Stimulated activated CD4-positive, alpha-beta T cell treated with anti-CD3 and anti-CD28 coated beads, Interleukin-1b, Interleukin-23, amount 100 ng/mL, for 1 hour (primary cell): ENCODE measurements at places on chromosomes 2 and 18.

DNA sequence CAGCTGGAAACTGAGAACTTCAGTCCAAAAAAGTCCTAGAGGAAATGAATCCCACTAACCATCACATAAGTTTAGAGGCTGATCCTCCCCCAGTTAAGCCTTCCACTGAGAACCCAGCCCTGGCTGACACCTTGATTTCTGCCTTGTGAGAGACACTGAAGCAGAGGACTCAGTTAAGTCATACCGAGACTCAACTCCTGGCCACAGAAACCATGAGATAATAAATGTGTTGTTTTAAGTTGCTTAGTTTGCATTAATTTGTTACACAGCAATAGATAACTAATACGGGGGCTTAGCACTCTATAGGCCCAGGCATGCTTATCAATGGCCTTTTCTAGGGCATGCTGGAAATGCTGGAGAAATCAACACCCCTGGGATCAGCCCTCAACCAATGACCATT, 3.4 kb upstream of the ADD2 start:
- DNase-seq, result no peak

- DNase-seq, result no peak
Observed at GRCh38 chr2:9364791-9365497, 58.4 kb downstream of the ITGB1BP1 start.

- DNase-seq, result no peak
Observed at GRCh38 chr2:158664987-158665386, 130.1 kb upstream of the DAPL1 start.

DNA sequence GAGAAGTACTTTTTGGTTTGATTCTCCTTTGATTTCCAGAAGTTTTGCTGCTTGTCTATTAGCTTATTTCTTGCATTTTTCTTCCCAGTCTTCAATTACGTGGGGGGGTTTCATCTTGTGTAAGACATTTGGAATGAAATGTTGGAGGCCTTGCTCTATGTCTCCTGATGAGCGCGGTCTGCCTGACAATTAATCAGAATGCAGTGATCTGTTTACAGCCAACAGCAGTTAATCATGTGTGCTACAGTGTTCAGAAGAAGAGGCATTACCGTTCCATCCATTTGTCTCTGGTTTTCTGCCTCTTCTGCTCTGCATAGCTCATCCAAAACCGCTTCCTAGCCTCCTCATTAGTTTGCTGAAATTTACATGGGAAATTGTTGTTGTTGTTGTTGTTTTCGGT, 134.4 kb upstream of the ST6GAL2 start:
- no peak for DNase-seq

DNA sequence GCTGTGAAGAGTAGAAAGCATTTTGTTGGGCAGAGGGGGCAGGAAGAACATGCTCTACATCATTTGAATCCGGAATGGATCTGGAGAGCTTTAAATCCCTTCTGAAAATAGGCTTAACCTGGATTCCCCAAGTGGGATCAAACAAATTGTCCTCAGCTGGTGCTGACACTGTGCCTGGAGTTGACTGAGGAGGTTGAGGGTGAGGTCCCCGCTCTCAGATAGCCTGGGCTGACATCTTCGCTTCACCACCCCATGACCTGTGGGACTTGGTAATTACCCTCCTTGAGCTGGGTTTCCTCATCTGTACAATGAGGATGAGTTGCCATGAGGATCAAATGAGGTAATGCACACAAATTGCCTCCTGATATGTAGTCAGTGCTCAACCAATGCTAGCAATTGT, 117.8 kb upstream of the SMAD2 start:
- no peak for DNase-seq

DNA sequence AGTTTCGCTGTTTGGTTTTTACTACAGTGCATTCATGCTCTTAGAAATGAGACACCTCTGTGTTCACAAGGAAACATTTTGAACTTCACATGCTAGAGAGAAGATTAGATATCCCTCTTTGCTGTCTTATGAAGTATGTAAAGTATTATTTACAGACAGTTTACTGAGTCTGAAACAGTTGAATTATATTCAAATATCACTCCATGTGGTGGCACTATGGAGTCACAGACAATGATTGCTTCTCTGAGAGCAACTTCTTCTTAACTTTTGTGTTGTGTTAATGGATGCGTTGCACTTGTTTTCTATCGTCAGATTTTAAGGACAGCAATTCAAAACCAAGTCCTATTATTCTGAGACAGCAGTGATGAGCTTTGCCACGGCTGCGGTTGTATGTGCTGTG, 823.6 kb downstream of the GALR1 start:
- no peak for DNase-seq

DNA sequence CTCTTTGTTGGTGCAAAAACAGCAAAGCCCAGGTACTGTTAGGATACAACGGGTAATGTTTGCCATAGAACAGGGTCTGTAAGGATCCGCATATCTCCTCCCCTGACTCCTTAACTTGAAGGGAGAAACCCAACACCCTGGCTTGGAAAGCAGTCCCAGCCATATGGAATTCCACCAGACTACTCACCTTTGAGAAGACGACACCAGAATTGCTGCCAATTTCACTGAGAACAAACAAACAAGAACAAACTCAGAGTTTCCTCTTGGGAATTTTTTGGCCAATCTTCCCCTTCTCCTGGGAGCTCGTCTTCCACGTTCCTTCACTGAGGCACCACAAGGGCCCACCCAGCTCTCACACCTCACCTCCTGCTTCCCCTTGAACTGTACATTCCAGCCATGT, 29.2 kb downstream of the CAPN14 start:
- no peak for DNase-seq

DNA sequence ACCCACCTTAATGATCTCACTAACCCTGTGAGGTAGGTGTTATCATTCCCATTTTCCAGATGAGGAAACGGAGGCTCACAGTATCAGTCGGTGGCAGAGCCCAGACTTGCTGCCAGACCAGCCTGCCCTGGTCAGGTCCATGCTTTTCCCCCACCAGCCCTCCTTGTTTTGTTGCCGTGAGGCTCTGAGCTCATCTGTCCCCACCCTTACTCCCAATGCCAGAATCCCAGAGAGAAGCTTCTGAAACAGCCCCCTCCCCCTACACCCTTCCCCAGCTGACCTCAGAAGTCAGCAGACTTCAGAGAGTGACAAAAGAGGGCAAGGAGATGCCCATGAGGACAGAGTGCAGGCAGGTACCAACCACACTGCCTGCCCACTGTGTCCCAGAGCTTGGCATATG, 20.8 kb upstream of the TNS1 start:
- DNase-seq, result no peak

DNA sequence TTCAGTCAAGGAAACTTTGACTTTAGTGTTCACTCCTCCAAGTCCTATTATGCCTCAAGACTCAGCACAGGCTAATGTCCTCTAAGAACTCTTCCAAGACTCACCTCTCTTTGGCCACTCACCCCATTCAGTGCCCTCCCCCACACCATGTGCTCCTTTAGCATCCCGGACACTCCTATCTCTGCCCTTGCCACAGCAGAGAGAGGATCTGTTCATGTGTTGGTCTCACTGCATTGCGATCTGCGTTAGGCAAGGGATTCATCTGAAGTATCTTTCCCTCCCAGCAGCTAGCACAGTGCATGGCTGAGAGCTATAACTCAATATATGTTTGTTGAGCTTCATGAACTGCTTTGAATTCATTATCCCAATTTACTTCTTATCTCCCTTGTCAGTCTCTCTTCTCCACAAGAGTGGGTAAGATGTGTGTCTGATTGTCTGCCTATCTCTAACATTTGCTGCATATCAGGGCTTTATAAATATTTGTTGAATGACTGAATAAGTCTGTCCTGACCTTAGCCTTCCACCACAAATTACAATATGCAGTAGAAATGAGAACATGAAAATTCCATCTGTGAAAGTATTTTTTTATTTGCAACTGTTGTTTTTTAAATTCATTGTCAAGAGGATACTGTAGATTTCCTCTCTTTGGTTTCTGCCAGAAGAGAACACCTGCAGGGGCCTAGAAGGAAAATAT, 179.9 kb upstream of the NCKAP5 start:
- no peak for DNase-seq

- no peak for DNase-seq
Observed at GRCh38 chr18:58323866-58324762, 280.1 kb downstream of the NEDD4L start.

GRCh38 chr2:238162251-238162845, 3.6 kb downstream of the ERFE start:
- DNase-seq, result no peak

- no peak for DNase-seq
Observed at GRCh38 chr2:179377296-179377695, 112.7 kb upstream of the SESTD1 start.

DNA sequence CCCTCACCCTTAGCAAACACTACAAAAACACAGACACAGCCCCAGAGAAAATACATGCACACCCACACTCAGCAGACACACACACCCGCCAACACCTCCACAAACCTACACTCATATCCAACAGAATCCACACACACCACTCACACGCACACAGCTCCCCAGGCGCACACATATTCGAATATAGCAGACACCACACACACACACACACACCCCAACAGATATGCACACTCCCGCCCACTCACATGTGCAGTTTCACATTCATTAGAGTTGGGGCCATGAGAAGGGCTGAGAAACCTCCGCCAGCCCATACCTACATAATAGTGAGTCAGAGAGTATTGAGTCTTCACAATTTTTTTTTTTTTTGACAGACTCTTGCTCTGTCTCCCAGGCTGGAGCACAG, 29.4 kb upstream of the NOTO start:
- DNase-seq, result peak; percentile 41

DNA sequence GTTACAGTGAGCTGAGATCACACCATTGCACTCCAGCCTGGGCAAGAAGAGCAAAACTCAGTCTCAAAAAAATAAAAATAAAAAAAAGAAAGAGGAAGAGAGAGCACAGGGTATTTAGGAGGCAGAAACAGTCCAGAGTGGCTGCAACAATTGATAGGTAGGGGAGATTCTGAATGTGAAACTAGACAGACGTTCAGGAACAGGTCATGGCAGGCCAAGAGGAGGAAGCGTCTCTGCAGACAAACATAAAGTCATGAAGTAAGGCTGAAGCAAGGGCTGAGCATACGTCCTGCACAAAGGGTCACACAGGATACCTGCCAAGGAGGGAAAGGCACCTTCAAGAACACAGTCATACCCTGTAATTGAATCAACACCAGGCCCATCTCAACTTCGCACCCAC, 64.1 kb upstream of the ZNF532 start:
- DNase-seq, result no peak

- no peak for DNase-seq
Observed at GRCh38 chr18:61616111-61616610, 276.6 kb downstream of the RNF152 start.

- DNase-seq, result no peak
Observed at GRCh38 chr2:12442476-12442847, 274.3 kb upstream of the TRIB2 start.

GRCh38 chr18:35770376-35771014, 189.0 kb downstream of the GALNT1 start:
- no peak for DNase-seq

DNA sequence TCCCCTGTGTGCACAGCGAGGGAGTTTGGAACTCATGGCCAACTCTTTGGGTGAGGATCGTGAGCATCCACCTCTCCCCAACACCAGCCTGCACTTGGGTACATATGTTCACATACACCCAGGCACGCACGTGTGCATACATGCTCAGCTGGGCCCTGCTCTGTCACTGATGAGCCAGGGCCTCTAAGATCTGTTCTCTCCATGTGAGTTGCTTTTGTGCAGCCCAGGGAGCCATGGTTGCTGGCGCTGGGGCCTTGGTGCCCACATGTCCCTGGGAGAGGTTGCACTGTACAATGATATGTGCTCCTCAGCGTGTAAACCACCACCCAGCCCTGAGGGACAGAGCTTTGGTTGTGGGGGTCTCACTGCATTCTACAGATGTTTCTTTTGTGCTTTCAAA, 44.1 kb downstream of the KLHL29 start:
- no peak for DNase-seq

DNA sequence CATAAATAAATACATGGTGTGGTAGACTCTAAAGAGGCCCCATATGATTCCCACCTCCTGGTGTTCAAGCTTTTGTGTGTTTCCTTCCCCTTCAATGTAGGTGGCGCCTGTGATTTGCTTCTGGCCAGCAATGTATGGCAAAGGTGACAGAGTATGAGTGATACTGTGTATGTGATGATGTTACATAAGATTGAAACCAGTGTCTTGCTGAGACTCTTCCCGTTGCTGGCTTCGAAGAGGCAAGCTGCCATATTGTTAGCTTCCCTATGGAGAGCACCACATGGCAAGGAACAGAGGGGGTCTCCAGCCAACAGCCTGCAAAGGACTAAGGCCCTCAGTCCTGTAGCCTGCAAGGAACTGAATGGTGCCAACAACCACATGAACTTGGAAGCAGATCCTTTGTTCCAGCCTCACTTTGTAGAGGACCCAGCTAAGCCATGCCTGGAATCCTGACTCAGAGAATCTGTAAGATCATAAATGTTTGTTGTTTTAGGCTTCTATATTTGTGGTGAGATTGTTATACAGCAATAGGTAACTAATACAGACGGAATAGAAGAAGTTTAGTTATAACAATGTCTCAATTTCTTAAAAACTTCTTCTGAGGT, 1.7 kb upstream of the SMAD4 start:
- no peak for DNase-seq

DNA sequence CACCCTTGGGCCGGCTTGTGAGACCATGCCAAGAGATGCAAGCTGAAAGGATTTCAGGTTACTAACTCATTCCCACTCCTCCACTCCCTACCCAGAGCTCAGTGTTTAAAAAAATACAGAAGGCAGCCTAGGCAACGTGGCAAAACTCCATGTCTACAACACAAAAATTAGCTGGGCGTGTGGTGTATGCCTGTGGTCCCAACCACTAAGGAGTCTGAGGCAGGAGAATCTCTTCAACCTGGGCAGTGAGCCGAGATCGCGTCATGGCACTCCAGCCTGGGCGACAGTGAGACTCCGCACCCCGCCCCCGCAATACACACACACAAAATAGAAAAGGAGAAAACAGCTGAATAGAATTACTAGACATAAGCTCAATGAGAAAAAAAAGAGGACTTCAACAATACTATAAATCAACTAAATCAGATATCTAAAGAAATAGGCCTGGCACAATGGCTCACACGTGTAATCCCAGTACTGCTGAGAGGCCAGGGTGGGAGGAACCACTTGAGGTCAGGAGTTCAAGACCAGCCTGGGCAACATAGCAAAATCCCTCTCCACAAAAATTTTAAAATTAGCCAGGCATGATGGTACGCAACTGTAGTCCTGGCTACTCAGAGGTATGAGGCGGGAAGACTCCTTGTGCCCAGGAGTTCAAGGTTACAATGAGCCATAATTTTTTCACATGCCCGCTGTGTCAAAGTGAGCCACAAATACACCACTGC, 10.1 kb downstream of the IWS1 start:
- no peak for DNase-seq
